ENCODE measurements at places on chromosomes 5 and 9.

GRCh38 chr5:1387059-1387755, 42.3 kb upstream of the CLPTM1L start:
- no peak for DNase-seq

DNA sequence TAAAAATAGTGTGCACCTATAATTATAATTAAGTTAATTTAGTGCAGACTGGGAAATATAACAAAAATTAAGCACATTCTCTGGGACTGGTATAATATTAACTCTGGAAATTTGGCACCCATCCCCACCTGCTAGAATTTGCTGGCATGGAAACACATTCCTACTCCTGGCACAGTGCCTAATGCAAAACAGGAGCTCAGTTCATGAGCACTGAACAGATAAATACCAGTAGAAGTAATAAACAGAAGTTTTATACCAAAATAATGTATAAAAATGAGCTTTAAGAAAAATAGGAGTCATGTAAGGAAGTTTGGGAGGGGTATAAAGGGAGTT, 23.7 kb upstream of the NPR3 start:
- peak; percentile 48 for DNase-seq

DNA sequence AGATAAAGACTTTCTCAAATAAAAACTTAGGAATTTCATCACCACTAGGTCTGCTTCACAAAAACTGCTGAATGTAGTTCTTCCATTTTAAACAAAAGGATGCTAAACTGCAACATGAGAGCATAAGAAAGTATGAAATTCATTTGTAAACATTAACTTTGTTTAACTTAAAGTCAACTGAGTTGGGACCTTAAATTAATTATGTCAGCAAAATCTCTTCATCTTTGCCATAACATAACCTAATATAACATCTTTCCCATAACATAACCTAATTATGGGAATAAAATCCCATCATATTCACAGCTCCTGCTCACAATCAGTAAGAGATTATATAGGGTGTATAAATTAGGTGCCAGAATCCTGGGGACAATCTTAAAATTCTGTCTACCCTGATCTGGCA, 78.8 kb upstream of the PCSK5 start:
- DNase-seq: no peak

DNA sequence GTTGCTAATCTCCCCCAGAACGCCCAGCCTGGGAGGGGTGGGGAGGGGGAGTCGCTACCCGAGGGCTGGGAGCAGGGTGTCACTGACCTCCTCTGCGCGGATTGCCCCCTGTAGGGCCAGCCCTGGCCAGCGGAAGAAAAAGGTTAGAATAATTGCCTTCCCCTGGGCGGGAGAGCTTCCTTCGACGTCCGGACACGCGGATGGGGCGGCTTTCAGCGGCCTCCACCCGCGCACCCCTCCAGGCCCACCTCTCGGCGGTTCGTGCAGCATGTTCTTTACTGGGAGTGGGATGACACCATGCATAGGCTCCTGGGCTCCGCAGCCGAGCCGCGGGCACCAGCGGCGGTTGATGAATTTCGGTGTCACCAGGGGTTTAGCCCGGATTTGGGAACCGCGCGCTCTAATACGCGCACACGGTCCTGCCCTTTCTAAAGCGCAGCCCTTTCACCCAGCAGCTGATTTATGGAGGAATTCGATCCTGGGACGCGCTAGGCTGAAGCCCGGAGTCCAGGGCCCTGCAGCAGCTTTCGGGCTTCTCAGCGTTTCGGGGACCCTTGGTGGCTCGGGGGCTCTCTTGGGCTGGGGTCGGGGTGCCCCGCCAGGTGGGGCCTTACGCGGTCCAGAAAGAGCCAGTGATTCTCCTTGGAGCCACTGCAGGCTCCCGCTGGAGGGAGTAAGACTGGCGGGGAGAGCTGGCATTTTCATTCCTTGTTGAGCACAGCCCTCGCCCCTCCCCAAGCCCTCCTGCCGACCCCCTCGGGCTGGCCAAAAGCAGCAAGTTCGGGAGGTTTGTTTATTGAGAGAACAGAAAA, 10.1 kb downstream of the LMX1B start:
- DNase-seq: peak; percentile 67

DNA sequence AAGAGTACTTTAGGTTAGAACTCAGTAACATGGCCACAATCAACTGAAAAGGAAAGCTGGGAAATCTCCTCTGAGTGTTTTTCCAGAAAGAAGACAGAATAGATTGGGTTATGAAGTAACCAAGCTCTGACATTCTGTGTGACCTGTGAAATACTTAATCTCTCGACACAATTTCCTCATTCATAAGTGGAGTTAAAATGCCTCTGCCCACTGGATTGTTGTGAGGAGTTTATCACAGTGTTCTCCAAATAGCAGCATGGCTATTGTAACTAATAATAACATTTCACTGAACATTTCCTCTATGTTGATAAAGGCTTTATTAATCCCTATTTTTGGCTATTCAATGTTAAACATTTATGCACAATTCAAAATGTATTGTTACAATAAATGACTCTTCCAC, 311.0 kb downstream of the GABRB2 start:
- no peak for DNase-seq

GRCh38 chr5:176133289-176133870, 104.8 kb upstream of the SIMC1 start:
- no peak for DNase-seq

DNA sequence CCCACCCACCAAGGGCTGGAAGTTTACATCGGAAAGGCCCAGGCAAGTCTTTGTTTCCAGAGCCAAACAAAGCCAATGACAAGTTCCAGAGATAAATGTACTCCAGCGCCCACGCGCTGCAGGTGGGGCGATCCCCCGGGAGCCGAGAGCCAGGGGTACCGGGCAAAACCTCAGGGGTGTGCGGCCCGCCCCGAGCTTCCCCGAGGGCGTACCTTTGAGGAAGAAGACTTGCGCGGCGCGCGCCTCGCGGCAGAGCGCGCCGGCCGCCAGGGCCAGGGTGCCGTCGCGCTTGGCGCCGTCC, 671 bp downstream of the DUSP1 start:
- peak; percentile 79 for DNase-seq

DNA sequence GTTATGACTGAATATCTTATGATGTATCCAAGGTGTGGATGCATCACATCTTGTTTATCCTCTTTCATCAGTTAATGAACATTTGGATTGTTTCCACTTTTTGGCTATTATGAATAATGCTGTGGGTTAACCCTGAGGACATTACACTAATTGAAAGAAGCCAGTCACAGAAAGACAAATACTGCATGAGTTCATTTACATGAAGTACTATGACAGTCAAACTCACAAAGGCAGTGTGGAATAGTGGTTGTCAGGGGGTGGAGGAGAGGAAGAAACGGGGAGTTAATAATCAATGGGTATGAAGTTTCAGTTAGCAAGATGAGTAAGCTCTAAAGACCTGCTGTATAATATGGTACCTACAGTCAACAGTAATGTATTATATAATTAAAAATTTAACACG, 409.4 kb upstream of the CTNND2 start:
- DNase-seq: no peak

GRCh38 chr9:137032858-137033257, 970 bp upstream of the FUT7 start:
- DNase-seq: no peak

GRCh38 chr5:174310243-174310642, 264.7 kb downstream of the NSG2 start:
- no peak for DNase-seq

DNA sequence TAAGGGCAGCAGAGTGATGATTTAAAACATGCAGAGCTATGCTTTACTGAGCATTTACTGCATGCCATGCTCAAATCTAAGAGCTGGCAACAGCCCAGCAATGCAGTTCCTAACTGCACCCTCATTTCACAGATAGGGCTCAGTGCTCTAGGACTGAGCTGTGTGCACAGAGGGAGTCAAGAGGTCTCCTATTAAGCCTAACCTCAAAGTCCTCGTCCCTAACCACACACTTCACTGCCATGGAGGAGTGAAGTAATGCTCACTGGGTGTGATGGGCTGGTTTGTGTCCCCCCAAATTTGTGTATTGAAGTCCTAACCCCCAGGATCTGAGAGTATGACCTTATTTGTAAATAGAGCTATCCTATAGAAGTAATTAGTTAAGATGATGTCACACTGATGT, 25.9 kb downstream of the BARX1 start:
- no peak for DNase-seq

GRCh38 chr5:178247481-178248456, 15.2 kb upstream of the PHYKPL start:
- peak; percentile 31 for DNase-seq

Data from eye (tissue), 1 donor.